ENCODE measurements at places on chromosomes 5 and 9. TPM values are rescaled to one million over a fixed set of nuclear protein-coding genes. Genes with fewer than 3 reads are reported as not detected.

ADGRV1 gene
- polyA plus RNA-seq, result 0.18 TPM

IL13 gene
- not detected for polyA plus RNA-seq

FGF18 gene
- polyA plus RNA-seq, result not detected

PCDHA9 gene
- polyA plus RNA-seq, result not detected

CAPSL gene
- not detected for polyA plus RNA-seq

RMRP gene
- polyA plus RNA-seq, result 13.3 TPM

EIF4E1B gene
- not detected for polyA plus RNA-seq

SPIN1 gene
- 11.3 TPM for polyA plus RNA-seq

PCDHGB1 gene
- not detected for polyA plus RNA-seq

CDX1 gene
- not detected for polyA plus RNA-seq

SOX30 gene
- polyA plus RNA-seq, result 0.22 TPM

CEL gene
- polyA plus RNA-seq, result 0.23 TPM

PLPP7 gene
- polyA plus RNA-seq, result 1.8 TPM

PSAT1 gene
- polyA plus RNA-seq, result not detected

PLEKHG4B gene
- not detected for polyA plus RNA-seq

N4BP3 gene
- not detected for polyA plus RNA-seq

ARRDC3 gene
- 64.6 TPM for polyA plus RNA-seq

ADAMTS12 gene
- polyA plus RNA-seq, result not detected

SOHLH1 gene
- polyA plus RNA-seq, result not detected

IRX2 gene
- not detected for polyA plus RNA-seq

WHRN gene
- 0.30 TPM for polyA plus RNA-seq

NOXA1 gene
- polyA plus RNA-seq, result 1.6 TPM

GFI1B gene
- 0.39 TPM for polyA plus RNA-seq

LCN12 gene
- polyA plus RNA-seq, result not detected

TMEM252 gene
- not detected for polyA plus RNA-seq

FAM153A gene
- polyA plus RNA-seq, result not detected

RECK gene
- polyA plus RNA-seq, result 5.1 TPM

DPYSL3 gene
- polyA plus RNA-seq, result not detected

QRFP gene
- polyA plus RNA-seq, result 0.60 TPM

SHB gene
- 0.27 TPM for polyA plus RNA-seq

SPINK13 gene
- polyA plus RNA-seq, result not detected

IL5 gene
- polyA plus RNA-seq, result not detected

CIZ1 gene
- 5.9 TPM for polyA plus RNA-seq

TMEM174 gene
- not detected for polyA plus RNA-seq

FOXD1 gene
- not detected for polyA plus RNA-seq

ZNF454 gene
- not detected for polyA plus RNA-seq

SPINK4 gene
- not detected for polyA plus RNA-seq

PCDHGA8 gene
- not detected for polyA plus RNA-seq

FAM13B gene
- polyA plus RNA-seq, result 17.0 TPM

GPX8 gene
- polyA plus RNA-seq, result not detected

CEP72 gene
- polyA plus RNA-seq, result 1.3 TPM

GABRA6 gene
- polyA plus RNA-seq, result not detected

OR2V1 gene
- not detected for polyA plus RNA-seq

TMC1 gene
- polyA plus RNA-seq, result 0.16 TPM

SLC25A2 gene
- polyA plus RNA-seq, result not detected

DOK3 gene
- 62.8 TPM for polyA plus RNA-seq

TNPO1 gene
- polyA plus RNA-seq, result 9.3 TPM

BNC2 gene
- not detected for polyA plus RNA-seq

DNAJB5 gene
- polyA plus RNA-seq, result 0.84 TPM

BSPRY gene
- 0.16 TPM for polyA plus RNA-seq

FOXD4L5 gene
- not detected for polyA plus RNA-seq

SMIM33 gene
- polyA plus RNA-seq, result not detected

SLC1A3 gene
- polyA plus RNA-seq, result 1.2 TPM
